Stimulated activated CD8-positive, alpha-beta memory T cell treated with anti-CD3 and anti-CD28 coated beads, Interleukin-15, amount 100 ng/mL, for 4 hours (primary cell): ENCODE measurements at places on chromosomes 5 and 9.

DNA sequence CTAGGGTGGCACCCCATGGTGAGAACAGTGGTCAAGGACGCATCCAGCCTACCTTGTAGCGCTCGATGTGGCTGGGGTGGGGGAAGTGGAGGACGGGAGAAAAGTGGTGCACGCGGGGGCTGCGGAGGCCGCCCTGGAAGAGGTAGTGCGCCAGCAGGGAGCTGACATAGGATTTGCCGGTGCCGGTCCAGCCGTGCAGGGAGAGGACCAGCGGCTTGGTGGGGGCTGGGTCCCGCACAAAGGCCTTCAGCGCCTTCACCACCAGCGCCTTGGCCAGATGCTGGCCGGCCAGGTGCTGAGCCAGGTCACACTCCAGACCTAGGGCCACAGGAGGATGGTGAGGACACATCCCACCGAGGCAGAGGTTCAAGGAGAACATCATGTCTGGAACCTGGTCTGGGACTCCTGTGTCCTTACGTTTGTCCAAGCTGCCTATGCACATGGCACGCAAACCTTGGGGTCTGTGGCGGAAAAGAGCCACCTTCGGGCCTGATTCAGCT lies 797 bp downstream of the TOR2A start:
- no peak for DNase-seq

GRCh38 chr9:98375138-98375726 lies 119.8 kb upstream of the TBC1D2 start:
- DNase-seq = no peak

DNA sequence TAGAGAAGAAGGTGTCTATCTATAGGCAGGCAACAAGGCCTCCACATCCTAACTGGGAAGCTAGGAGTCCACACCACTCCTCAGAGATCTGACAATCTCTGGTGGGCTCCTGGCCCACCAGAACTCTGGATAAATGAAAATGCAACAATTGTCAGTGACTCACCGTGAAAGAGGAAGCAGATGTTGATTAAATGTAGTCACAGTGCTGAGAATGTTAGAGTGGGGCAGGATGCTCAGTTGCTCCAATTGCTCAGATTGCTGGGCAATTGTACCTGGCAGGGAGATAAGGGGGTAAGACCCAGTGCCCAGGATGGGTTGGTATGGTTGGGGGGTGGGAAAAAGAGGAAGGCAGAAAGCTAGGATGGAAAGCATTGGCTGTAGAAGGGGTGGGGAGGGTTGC lies 4.3 kb downstream of the CCL19 start:
- DNase-seq = no peak

DNA sequence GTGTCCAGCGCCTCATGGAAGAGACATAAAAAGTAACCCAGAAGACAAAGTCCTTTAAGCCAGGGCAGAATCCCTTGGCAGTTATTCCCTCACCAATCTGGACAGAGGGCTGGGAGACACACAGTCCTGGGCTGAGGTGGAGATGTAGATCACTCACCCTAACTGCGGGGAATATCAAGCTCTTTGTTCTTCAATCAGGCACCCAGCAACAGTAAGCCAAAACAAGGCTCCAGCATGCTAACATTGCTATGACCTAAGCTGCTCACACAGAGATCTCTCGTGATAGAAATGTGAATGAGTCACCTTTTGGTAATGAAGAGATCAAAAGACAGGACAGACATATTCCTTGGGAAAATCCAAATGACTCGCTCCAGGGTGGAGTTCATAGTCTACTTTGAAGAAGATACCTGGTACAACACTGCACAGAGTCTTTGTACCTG lies 101.3 kb downstream of the FBN2 start:
- DNase-seq = no peak

DNA sequence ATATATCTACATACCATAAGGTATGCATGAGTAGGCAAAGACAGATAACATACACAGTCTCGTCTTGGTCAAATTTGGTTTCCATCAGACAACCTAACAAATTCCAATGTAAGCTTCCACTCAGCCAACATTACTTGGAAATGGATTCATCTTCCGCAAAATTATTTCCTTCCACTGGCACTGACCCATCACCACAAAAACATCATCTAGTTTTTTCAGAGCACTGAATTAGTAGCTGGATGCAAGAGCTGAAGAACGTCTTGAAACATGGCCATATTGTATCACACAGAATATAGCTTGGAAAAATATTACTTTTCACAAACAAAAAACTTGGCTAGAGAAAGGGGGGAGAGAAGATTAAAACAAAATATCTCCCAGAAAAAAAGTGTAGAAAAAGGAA lies 73.5 kb downstream of the EFNA5 start:
- DNase-seq = no peak

- no peak for DNase-seq
Observed at GRCh38 chr9:116594547-116594946, 92.6 kb upstream of the TRIM32 start.

DNA sequence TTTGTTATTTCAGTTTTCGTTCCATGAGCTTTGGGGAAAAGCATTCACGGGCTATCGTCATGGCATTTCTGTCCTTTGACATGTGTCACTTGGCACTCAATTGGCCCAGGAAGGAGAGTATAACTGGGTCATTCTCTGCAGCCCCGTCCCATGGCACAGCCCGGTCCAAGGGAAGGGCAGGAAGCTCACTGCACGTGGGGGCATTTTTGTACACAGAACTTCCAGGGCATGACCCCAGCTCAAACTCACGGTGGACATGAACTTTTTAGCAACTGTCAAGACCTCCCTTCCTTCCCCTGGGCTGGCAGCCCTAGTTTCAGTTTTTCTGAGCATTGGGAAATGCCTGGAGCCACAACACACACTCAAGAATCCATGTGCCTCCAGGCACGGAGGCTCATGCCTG lies 161.6 kb upstream of the PANK3 start:
- no peak for DNase-seq

DNA sequence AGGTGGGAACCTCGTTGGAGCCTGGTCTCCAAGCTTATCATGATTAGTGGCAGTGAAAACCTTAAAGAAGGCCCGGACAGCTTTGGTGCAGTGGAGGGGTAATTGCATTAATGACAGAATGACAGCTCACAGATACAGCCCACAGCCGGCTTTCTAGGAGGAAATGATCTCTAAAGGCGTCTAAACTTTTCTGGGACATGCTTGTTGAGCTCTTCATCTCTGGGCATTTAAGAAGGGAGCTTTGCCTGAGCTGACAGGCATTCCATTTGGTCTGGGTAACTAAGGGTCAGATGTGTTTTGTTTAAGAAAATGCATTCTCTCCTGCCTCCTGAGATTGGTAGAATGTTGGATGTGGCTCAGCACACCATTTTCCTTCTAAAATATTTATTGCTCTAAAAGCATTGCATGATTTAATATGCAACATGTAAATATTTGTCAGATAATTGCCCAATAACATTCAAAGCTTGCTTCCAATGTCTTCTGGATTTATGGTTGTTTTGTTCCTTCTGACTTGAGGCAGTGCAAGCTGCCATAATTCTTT lies 4.0 kb downstream of the ANKRD33B start:
- DNase-seq = no peak

- DNase-seq = no peak
Observed at GRCh38 chr9:106958955-106959657, 96.1 kb downstream of the ZNF462 start.

GRCh38 chr5:107134931-107135330 lies 535.8 kb downstream of the EFNA5 start:
- no peak for DNase-seq

DNA sequence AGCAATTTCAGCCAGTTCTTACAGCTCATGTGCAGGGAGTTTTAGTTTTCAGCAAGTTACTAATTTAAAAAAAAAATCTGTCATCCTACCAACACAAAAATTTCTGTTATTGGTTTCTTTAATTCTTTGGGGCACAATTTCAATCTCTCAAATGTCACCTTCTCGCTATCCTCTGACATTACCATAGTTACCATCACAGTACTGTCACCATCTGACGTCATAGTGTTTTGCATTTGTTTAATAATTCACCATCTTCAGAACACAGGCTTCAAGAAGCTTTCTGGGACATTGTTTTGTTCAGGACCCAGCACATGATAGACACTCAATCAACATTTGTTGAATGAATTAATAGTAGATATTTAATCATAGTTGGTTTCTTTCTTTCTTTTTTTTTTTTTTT lies 155.1 kb downstream of the PDZD2 start:
- DNase-seq = no peak

- no peak for DNase-seq
Observed at GRCh38 chr5:1535646-1536045, 11.9 kb upstream of the LPCAT1 start.

- no peak for DNase-seq
Observed at GRCh38 chr5:150399524-150400211, 13.0 kb downstream of the CD74 start.

DNA sequence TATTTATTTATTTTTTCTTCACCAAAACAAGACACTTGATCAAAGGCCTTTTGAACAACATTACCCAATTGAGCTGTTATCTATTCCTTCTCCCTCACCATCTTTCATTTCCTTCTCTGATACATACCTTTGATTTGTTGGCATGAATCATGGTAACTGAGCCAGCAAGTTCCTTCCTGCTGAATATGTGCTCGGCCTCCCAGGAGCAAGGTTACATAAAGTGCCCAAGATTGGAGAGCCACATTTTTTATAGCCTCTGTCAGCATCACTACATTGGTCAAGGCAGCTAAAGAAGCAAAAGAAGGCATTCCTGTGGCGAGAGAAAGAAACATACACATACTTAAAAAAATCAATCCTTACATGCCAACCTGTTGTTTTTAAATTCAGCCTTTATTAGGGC lies 369.6 kb downstream of the CYLC2 start:
- DNase-seq = no peak

- no peak for DNase-seq
Observed at GRCh38 chr5:173622183-173623047, 6.0 kb upstream of the BOD1 start.

DNA sequence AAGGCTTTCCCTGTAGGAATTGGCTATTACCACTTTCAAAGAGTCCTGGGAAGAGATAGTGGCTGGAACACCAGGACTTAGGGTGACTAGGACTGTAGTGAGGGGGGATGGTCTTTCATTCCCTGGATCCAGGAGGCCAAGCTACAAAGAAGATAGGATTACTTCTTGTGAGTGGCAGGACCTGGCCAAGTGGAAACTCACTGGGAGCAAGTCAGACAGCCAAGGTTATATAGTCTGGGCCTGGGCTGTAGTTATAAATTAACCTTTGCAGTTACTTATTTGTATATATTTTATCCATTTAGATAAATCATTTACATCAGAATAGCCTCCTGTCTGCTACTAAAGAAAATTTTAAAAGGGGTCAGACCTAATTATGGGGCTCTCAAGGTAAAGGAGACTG lies 124.3 kb downstream of the TLR4 start:
- no peak for DNase-seq

DNA sequence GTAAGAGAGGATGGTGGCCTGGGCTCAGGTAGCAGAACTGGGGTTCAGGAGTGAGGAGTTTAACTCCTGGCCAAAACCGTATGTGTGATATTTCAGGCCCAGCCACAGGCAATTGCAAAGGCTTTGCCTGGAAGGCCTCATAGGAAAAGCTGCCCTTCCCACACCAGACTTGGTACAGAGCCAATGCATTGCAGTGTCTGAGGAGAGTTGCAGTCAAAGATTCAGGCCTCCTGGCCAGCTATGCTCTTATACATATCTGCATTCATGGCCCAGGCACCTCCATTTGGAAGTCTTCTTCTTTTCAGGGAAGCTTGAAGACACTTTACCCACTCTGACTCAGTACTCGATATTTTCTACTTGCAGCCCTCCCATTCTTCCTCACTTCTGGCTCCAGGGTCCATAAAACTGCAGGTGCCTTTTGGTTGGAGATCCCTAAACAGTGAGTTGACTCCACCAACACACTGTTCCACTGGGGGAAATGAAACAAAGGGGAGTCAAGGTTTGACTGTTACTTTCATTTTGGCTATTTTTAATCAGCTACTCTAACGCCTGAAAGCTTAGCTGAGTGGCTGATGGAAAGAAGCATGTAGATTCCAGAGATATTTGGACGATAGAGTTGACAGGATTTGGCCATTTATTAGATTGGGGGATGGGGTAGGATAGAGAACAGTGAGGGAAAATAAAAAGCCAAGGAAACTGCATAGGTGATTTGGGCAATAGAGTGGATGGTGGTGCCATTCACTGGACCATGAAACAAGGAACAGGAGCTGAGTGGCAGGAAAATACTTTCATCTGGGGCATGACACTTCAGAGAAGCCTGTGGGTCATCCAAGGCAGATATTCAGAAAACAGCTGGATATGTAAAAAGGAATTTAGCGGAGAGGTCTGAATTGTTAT lies 30.6 kb upstream of the IL33 start:
- no peak for DNase-seq

GRCh38 chr5:74464512-74465209 lies 175.9 kb downstream of the ENC1 start:
- no peak for DNase-seq

DNA sequence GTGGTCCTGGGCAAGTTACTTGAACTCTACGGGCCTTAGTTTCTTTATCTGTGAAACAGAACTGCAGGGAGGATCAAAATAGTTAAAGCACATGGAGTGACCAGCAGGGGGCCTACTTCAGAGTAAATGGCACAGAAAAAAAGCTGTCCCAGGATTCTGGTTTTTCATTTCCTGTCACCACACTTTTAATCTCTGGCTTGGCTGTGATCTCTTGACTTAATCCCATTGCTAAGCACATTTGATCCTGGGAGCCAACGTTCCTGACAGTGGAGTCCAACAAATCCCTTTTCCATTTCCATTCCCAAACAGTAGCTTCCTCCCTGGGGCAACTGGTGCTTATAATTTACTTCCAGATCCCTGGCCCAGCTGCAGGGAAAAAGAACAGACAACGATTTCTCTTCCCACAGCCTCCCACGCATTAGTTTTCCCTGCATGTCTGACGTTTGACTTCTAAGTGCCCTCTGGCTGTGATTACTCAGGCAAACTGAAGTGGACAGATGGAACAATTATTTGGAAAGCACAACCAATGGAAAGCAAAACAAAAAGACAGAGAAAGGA lies 136.5 kb upstream of the STK32A start:
- no peak for DNase-seq

DNA sequence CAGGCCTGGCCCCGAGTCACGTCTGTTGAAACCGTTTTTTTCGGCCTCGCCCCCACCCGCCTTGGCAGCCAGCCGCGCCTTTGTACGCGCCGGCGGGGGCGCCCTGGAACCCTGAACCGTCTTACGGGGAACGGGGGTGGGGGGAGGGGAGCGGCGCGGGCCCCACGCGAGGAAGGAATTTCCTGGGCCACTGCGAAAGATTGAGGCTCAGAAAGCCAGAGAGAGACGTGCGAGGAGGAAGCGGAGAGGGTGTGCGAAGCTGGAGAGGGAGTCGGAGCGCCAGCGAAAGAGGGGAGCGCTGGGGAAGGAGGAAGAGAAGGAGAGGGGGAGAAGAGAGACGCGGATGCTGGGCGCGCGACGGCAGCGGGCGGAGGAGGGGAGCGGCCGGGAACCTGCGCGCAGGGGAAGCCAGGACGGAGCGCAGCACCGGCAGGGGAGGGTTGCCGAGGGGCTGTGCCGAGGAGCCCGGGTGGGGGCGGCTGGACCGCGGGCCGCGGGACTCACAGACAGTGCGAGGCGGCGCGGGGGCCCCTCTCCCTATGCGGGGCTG lies 4.6 kb upstream of the PRDM12 start:
- no peak for DNase-seq

DNA sequence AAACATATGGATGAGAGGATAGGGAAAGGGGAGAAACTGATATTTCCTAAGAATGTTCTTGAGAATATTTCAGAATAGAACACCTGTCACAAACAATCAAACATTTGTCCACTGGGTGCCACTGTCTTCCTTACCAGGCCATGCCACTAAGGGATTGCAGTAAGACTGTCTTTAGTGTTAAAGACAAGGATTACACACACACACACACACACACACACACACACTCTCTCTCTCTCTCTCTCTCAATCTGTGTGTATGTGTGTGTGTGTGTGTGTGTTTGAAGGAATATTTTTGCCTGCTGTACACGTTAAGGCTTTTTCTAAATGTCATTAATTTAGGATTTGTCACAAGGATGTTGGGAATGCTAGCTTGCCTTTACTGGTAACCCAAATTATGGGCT lies 54.4 kb downstream of the CCDC192 start:
- DNase-seq = no peak
